ENCODE measurements at places on chromosomes 6 and 20. TPM values are rescaled to one million over a fixed set of nuclear protein-coding genes. Genes with fewer than 3 reads are reported as not detected.
A peak's percentile ranks its signal among the peaks of the same experiment; 100 is the strongest.

DNA sequence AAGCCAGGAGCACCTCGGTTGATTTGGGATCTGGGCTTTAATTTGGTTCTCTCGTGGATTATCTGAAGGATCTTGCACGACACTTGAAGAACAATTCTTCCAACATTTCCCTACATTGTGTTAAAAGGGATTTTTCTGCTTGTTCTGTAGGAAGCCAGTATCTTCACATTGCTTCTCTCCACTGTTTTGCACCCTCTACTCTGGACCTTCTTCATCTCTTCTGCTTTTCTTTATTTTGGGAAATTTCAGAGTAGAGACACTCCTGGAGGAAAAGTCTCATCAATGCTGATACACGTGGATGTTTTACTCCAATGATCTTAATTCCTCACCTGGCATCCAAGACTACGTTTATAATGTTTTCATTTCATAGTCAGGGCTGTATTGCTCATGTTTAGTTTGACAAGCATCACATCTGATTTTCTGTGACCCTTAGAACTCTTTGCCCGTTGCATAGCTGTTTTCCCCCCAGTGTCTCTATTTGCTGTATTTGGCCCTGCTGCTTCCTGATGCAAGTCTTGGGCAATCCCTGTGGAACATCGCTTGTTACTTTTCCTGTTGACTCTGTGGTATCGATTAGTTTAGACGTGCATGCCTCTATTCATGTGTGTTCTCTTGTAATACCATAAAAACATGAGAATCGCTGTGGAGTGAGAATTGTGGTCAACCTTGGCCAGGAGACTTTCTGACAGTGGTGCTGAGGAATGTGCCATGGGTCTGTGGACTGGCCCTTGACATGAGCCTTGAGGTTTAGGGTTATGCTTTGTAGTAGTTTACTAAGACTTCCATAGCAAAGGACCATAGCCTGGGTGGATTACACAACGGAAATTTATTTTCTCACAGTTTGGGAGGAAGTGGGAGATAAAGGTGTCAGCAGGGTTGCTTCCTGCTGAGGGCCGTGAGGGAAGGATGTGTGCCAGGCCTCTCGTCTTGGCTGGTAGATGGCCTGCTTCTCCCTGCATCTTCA is 12.5 kb downstream of the PLCB1 start:
- DNase-seq = peak; percentile 67

DNA sequence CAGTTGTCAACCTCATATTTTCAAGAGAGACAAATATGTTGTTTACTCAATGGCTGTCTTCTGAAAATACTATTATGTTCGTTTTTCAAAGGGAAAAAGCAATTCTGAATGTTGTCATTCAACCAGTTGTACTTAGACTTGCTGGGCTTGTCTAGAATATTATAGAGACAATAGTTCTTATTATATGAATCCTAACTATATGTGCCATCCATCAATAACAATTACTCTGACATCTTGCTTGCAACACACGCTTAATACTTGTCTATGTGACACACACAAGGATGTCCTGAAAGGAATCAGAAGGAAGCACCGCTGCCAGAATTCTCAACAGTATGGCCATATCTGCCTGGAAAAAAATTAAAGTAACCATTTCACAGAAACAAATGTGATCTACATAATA is 283.3 kb upstream of the NRSN1 start:
- no peak for DNase-seq

- no peak for DNase-seq
Observed at GRCh38 chr6:119922814-119923213, 573.3 kb upstream of the MAN1A1 start.

DNA sequence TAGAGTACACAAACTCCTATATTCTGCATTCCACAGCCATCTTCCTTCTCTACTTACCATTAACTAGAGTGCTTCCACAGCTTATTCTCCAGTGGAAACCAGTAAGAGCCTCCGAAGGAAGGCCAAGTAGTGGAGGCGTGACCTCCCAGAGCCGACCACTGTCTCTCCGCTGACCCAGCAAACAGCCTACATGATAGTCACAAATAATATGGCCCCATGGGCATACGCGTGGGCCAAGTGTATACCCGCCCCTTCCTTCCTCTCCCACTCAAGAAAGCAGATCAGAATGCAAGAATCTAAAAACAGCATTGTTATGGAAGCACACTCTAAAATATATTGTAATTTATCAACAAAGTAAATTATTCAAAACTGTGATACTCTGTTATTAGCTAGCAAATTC is 526.6 kb upstream of the JARID2 start:
- DNase-seq = no peak

- no peak for DNase-seq
Observed at GRCh38 chr20:38883081-38883980, 42.9 kb upstream of the FAM83D start.

- peak; percentile 67 for DNase-seq
Observed at GRCh38 chr6:46985943-46986342, 56.2 kb downstream of the ADGRF1 start.

- DNase-seq = no peak
Observed at GRCh38 chr6:51459958-51460357, 627.5 kb downstream of the PKHD1 start.

- DNase-seq = no peak
Observed at GRCh38 chr20:61219021-61219431, 33.0 kb upstream of the CDH4 start.

DNA sequence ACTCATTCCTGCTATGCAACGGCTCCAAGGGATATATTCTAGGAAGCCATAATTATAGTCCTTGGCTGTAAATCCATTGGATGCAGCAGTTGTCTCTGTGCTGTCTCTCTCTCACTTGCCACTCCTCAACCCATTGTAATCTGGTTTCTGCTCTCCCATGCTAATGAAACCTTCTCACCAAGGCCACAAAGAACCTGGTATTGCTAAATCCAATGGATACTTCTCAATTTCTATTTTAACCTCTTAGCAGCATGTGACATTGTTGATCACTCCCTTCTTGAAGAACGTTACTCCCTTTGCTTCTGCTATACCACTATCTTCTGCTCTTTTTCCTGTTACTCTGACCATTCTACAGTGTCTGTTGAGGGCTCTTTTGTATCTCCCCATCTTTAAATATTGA is 39.8 kb upstream of the GCLC start:
- no peak for DNase-seq

DNA sequence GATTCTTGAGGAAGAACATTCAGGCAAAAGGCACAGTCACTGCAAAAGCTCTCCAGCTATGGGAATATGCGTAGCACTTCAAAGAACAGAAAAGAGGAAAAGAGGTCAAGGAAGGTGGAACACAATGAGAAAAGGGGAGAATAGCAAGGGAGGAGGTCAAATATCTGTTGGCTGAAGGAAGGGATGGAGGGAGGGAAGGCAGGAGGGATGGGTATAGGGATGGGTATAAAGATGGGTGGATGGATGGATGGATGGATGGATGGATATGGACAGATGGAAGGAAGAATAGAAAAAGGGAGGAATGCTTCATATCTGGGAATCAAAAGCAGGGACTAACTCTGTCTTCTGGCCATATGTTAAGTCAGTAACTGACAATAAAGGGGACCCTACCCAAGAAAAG is 164.2 kb upstream of the TOP1 start:
- DNase-seq = no peak

DNA sequence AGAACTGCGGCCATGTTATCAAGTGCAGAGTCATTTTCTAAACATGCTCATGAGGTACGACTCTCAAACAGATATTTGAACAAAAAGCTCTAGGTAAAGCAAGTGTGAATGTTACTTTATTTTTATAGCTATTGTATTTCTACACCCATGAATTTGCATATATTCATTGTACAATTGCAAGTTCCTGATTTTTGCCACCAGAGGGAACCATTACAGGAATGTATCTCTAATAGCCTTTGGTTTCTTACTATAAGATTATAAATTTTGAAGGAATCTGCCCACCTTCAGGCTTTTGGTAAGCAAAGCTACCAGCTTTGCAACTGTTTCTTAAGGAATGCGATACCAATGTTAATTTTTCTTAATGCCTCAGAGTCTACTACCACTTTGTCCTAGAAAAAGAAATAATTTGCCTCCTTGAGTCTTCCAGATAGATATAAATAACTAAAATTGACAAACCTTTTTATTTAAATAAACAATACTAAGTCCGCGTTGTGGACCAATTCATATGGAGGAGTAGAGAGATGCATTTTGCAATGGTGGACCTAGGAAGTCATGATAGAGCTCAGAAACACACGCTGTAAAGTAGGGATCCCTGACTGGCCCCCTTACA is 125.4 kb upstream of the SAMD5 start:
- peak; percentile 54 for DNase-seq

DNA sequence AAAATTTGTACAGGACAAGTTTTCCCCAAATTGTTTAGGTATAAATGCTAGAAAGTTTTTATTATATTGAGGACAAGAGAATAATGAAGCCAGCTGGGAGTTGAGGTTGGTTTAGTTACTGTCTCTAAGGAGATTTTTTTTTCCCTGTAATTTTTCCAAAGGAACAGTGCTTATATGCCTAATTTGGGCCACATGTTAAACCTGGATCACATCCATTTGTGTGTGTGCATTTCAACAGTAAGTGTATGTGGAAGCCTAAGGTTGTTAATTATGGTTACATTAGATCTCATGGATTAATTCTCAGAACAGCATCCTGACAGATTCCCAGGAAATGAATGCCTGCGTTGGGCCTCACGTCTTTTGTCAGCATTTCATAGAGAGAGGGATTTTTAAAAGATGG is 4.5 kb downstream of the IGF2R start:
- no peak for DNase-seq

DNA sequence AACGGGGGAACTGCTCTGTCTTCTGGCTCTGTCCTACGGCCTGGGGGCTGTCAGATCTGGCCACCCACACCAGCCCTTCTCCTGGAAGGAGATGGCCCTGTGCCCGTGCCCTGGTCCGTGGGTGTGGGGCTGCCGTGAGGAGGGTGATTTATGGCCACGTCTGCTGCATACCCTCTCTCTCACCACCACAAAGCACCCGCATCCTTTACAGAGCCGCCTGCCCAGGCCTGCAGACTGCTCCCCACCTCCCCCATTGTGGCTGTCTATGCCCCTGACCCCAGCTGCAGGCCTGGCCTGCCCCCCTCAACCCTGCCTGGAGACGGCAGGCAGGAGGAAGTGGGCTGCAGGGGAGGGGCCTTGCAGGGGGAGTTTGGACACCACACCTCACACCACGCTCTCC is 72.7 kb upstream of the GATA5 start:
- DNase-seq = no peak

GRCh38 chr6:122872311-122872710 is 83.3 kb downstream of the SMPDL3A start:
- DNase-seq = peak; percentile 7

DNA sequence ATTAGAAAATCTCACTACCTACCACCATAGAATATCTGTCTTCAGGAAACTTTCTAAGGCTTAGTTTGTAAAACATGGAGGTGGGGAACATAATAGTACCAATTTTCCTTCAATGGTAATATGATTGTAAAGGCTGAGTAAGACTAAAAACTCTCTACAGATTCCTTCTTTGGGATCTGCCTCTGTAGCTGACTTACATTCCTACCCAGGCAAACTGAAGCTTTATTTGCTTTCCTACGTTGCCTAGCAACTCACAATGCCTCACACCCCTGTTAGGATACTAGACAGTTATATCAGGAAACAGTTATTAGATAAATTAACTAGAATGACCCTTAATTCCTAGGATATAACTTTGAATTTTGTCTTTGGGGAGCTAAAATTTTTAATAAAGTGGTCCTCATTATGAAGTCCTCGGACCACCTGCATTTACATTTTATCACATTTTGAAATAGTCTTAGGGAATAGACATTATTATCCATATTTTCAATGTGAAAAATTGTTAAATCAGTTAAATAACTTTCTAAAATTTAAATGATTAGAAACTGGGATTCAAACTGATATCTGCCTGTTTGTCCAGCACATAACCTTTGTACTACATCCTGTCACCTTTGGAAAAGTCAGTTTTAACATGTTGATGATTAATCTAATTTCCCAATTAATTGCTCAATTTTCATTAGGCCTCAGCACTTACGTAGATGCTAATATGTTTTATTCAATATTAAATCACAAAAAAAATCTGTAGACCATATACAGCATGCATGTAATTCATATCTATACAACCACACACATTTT is 591.4 kb downstream of the RNF144B start:
- DNase-seq = peak; percentile 87

GRCh38 chr6:25056130-25056529 is 120.4 kb upstream of the RIPOR2 start:
- DNase-seq = no peak

HSPA1A gene
- total RNA-seq = 178 TPM

SPO11 gene
- not detected for total RNA-seq

SCRT2 gene
- total RNA-seq = not detected

PROCR gene
- 76.4 TPM for total RNA-seq

OCSTAMP gene
- total RNA-seq = not detected

WFDC12 gene
- not detected for total RNA-seq

ULBP2 gene
- total RNA-seq = 8.2 TPM

MEP1A gene
- not detected for total RNA-seq

GPR6 gene
- total RNA-seq = not detected

SLC17A3 gene
- total RNA-seq = 5.6 TPM

WFDC10B gene
- not detected for total RNA-seq

All from renal cortical epithelial cell (primary cell).